Hematopoietic multipotent progenitor cell treated with erythropoietin and hydrocortisone succinate and interleukin-3 and kit ligand, for 17 days (in vitro differentiated cells): ENCODE measurements at places on chromosomes 12 and 14.
A peak's percentile ranks its signal among the peaks of the same experiment; 100 is the strongest.

- no peak for DNase-seq
These were observed 232.5 kb upstream of the RTL1 start for GRCh38 chr14:101135796-101136742.

DNA sequence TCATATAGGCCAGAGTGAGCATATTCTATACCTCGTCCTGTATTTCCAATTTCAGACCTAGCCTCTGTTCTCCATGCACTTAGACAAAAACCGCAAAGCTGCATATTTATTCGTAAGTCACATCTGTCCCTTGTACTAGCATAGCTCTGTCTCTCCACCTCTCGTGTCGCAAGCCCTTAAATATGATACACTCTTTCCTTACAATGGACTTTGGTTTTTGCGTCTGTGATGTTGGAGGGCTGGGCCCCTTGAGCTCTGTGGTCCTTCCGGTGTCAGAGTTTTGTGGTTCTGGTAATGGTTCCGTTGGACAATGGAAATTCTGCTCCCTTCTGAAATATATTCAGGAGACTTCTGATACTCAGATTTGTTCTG lies 11.3 kb downstream of the PRKCH start:
- no peak for DNase-seq

- DNase-seq = peak; percentile 20
These were observed 11.9 kb downstream of the SCNN1A start for GRCh38 chr12:6363330-6364043.

DNA sequence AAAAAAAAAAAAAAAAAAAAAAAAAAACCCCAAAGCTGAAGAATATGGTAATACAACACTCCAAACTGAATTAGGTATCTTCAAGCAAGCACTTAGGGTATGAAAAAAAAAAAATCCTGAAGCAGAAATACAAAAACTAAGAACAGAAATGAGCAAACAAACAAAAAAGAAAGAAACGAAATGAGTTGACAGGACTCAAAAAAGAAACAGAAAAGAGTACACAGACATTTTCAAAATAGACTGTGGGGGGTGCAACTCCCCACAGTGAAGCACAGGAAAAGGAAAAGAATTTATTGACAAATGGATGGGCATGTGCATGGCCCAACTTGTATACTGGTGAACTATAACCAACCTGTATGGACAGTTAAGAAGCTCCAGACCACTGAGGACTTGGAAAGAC lies 24.6 kb downstream of the RPS6KA5 start:
- no peak for DNase-seq

DNA sequence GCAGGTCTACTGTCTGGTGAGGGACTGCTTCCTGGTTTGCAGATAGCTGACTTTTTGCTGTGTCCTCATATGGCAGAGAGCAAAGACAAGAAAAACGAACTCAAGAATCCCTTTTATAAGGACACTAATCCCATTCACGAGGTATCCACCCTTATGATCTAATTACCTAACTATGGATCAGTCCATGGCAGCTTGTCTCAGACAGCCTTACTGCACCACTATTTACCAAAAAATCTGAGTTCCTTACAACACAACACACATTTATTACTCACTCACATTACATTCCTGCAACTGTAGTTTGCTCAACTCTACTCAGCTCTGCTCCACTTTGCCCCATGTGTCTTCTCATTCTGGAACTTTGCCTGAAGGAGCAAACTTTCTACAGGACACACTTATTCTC lies 10.1 kb upstream of the SLC6A15 start:
- DNase-seq = no peak

DNA sequence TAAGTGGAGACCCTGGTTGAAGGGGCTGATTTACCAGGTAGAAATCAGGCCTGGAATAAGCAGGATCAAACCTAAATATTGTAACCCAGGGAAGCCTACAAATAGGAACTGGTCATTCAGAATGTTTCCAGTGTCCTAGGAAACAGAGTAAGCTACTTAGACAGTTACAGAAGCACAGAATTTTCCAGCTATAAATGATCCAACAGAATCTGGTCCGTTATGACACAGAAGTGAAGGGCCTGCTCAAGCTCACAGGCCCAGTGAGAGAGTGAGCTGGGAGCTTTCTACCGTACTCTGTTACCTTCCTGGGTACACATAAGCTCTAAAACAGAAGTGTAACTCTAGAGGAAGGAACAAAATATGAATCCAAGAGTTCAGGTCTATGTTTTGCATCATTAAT lies 119.1 kb downstream of the TTC7B start:
- no peak for DNase-seq
